Hindlimb muscle (tissue), 1 donor: ENCODE measurements at places on chromosomes 3 and 15. TPM values are rescaled to one million over a fixed set of nuclear protein-coding genes. Genes with fewer than 3 reads are reported as not detected.

DNA sequence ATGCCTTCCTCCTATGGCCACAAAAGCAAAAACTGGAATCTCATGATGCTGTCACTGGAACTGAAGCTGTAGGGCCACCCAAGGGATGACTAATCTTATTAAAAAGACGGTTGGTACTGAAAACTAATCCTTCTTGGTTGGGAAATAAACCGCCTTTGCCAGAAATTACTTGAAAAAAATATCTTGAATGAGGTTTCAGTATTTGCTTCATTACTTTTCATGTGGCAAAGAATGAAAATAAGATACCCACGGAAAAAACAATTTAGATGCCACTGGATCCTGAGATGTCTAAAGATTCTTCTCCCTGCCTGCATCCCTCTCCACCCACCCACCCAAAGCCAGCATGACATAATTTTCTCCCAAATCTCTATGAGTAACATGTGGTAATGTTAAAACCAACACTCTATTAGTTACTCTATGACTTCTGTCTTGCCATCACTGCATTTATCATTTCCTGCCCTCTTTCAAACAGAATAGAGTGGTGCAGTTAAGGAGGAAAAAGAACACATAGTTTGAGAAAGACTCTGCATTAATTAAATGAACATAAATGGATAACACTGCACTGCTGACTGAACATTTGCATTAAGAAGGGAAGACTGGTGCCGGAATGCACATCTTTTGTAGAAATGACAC, 111.8 kb upstream of the DPH6 start:
- no peak for DNase-seq

DNA sequence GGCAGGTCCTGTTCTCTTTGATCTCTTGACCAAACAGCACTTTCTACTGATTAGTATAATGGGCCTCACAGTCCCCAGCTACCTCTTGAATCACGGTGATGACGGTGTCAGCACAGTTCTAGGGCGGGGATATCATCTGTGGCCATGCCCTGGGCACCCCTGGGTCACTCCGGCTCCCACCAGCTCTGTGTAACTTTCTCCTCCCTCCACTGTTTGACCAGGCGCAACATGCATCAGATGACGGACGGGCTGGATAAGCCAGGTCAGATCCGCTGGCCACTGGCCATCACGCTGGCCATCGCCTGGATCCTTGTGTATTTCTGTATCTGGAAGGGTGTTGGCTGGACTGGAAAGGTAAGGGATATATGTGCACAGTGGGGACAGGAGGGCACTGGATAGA, 29.6 kb downstream of the SLC6A1 start:
- DNase-seq = no peak

DNA sequence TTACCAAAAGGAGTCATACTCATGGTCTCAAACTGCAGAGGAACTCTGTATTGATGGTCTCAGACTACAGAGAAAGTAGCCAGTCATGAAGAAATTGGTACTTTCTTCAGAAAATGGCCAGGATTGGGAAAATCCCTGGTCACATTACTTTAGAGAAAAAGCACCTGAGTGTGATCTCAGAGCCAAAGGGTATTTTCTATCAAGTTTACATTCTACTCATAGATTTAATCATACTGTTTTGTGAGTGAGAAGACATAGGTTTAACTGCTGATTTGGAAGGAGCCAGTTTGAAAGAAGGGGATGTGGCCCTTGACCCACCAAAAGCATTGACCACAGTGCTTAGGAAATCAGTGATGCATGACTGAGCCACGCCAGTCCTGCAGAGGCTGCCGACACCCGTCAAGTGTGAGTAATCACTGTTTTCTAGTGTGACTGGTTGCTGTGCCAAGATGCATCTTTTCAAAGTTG, 203.6 kb downstream of the AKAP13 start:
- no peak for DNase-seq

- peak; percentile 69 for DNase-seq
Observed at GRCh38 chr15:55289746-55290527, at the start of gene RAB27A. RAB27A (minus strand) TSS chr15:55289813; CDS start chr15:55234934, 54,879 bp downstream.

- DNase-seq = no peak
Observed at GRCh38 chr15:42903388-42904324, 16.9 kb downstream of the TTBK2 start.

GRCh38 chr3:116322750-116323375, 122.4 kb downstream of the LSAMP start:
- DNase-seq = no peak

DNA sequence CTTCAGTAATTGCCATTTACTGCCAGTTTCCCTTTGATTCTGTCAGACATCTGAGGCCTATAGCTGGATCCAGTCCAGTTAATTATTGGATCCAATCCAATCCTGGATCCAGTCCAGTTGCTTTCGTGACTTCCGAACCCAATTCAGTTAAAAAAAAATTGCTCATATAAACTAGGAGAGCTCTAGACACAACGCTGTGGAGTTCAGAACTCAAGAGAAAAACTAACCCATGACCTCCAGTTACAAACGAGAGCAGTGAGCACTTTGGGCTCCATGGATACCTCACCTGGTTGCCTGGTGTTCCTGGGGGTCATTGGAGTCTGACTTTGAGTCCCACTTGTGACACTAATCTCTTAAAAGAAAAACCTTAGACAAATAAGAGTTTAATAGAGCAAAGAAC, 269.8 kb downstream of the THSD4 start:
- no peak for DNase-seq

The ADGRG7 gene
- not detected for polyA plus RNA-seq

The ALPK3 gene
- 106 TPM for polyA plus RNA-seq
